NCI-H524 (cell line): ENCODE measurements at places on chromosomes 7 and 10.
A peak's percentile ranks its signal among the peaks of the same experiment; 100 is the strongest.

DNA sequence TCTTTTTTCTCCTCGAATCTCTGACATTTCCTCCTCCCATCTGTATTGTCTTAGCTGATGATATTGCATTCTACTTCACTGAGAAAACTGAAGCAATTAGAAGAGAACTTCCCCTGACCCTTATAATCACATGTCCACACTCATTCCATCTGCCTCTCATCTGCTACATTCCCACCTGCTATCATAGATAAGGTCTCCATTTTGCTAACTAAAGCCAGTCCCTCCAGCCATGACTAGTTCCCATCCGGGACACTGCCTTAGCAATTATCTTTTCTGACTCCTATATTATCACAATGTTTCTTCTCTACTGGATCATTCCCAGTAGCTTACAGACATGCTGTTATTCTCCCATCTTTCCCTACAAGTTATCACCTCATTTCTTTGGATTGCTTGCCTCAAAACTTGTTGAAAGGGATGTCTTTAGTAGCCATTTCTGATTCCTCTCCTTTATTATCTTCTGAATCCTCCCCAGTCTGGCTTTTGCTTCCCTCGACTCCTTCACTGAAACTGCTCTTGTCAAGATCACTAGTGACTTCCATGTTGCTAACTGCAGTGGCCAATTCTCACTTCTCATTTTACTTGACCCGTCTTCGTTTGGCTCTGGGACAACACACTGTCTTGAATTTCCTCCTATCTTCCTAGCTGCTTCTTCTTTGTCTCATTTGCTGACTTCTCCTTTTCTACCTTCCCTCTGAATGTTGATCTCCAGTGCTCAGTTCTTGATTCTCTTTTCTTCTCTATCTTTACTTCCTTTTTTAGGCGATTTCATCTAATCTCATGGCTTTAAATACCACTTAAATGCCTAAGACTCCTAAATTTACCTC, 35.9 kb downstream of the FZD1 start:
- peak; percentile 56 for DNase-seq

GRCh38 chr7:132485600-132486273, 90.5 kb downstream of the PLXNA4 start:
- no peak for DNase-seq

- DNase-seq: peak; percentile 2
Measured at GRCh38 chr10:24346877-24347519, 138.1 kb downstream of the KIAA1217 start.

GRCh38 chr10:78177491-78178185, 144.0 kb downstream of the RPS24 start:
- DNase-seq: no peak
